A172 (cell line): ENCODE measurements at places on chromosomes 16 and 17. TPM values are rescaled to one million over a fixed set of nuclear protein-coding genes. Genes with fewer than 3 reads are reported as not detected.

The KRT13 gene
- total RNA-seq = 2.7 and 2.8 TPM in 2 replicates

The GDPD3 gene
- total RNA-seq = 1.8 and 2.8 TPM in 2 replicates

The CHST6 gene
- total RNA-seq = not detected in 2 replicates

The DPEP1 gene
- 0.43 and 1.2 TPM in 2 replicates for total RNA-seq

The HAP1 gene
- 0.14 and 0.43 TPM in 2 replicates for total RNA-seq

The ERI2 gene
- total RNA-seq = 47.0 and 49.5 TPM in 2 replicates

The TPSD1 gene
- not detected in 2 replicates for total RNA-seq

The GRB7 gene
- total RNA-seq = 0.40 and 0.72 TPM in 2 replicates

The TBC1D26 gene
- not detected in 2 replicates for total RNA-seq

DNA sequence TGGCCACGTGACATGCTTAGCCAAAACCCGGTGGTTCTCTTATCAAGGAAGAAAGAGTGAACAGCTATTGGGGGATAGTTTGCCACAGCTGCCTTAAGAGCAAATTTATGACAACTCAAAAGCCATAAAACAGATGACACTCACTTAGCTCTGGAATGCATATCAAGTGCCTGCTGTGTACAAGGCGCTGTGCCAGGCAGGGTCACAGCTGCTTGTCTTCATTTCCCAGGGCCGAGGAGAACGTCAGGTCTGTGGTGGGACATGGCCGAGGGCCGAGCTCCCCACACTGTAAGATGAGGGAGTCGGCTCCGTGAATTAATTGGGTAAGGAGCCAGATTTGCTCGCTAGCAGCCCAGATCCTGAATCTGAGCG, 14.0 kb downstream of the EEF2K start:
- peak; percentile 55 for DNase-seq

DNA sequence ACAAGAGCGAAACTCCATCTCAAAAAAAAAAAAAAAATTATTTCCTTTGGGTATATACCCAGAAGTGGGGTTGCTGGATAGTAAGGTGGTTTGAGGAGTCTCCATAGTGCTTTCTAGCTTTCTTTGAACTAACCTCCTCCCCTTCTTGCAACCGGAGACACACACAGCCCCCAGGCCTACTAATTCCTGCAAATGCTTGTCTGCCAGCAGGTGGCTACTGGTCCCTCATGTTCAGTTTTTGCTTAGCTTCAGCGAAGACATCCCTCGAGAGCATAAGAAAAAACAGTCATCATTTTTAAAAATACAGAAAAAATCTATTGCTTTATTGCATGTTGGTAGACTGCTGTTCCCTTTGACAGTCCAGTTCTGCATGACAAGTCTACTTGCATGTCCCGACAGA, 439.0 kb downstream of the UTP18 start:
- no peak for DNase-seq

DNA sequence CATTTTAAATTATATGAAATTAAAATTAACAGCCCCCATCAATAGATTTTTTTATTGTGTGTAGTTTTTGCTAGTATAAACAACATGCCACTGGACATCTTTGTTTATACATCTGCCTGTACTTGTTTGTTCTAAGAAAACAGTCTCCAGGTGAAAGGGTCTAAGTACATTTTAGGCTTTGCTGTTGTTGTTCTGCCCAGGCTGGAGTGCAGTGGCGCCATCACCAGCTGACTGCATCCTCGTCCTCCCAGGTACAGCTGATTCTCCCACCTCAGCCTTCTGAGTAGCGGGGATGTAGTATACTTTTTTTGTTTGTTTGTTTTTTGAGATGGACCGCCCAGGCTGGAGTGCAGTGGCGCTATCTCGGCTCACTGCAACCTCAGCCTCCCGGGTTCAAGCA, 25.5 kb downstream of the C17orf58 start:
- no peak for DNase-seq

DNA sequence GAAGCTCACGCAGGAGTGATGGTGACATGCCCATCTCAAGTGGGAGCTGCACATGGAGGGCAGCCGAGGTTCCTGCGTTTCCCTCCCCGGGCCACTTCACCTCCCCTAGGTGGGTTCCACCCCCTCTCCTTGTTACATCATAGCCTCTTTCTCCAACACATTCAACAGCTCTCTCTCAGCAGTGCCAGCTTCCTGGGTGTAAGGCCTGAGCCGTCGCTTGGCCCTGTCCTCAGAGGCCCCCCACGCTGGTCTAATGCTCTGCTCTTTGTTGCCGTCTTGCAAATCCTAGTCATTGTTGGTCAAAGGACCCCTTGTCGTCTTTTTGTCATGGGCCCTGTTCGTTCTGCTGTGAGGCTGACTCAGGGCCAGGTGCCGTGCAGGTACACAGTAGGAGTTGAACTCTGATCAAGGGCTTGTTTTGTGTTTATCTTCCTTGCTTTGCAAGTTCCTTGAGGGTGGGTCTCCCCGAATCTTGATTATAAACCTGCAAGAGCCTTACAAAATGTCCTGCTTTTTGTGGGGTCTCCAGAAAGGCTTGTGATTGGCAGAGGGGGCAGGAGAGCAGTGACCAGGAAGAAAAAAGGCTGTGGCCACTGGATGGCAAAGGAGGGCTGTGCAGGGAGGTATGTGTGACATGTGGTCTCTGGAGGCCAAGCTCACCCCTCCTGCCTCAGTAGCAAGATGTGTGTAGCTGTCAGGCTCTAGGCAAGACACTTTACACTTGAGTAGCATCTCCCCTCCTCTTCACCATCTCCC, 136.6 kb downstream of the CCDC182 start:
- DNase-seq = no peak

GRCh38 chr17:64765191-64765889, 103.2 kb upstream of the SMURF2 start:
- no peak for DNase-seq

GRCh38 chr16:87792205-87792565, 26.4 kb upstream of the KLHDC4 start:
- DNase-seq = no peak

GRCh38 chr17:74883241-74883745, 10.1 kb downstream of the FADS6 start:
- DNase-seq = no peak

DNA sequence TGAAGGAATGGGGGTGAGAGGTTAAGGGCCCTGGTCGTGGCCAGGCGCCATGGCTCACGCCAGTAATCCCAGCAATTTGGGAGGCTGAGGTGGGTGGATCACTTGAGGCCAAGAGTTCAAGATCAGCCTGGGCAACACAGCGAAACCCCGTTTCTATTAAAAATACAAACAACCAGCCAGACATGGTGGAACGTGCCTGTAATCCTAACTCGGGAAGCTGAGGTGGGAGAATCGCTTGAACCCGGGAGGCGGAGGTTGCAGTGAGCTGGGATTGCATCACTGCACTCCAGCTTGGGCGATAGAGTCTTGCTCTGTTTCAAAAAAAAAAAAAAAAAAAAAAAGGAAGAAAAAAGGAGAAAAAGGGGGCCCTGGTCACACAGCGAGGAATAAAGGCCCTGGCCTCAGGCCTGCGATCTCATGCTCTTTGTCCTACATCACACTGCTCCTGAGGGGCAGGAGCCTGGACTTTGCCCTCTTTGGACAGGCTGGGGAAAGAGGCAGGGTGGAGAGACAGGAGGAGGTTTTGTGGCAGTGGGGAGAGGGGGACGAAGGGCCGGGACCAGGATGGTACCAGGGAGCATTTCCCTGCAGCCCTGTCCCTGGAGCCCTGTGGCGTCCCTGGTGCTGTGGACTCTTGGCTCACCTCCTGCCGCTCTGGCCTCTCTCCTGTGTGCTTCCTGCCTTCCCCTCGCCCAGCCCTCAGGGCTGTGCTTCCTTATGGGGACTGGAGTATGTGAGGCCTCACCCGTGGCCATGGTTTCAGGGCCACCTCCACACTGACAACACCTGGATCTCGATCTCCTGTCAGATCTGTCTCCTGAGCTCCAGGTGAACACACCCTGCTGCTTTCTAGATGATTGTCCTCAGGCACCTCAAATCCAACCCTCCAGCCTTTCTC, 19.7 kb upstream of the SLC25A19 start:
- DNase-seq = no peak

DNA sequence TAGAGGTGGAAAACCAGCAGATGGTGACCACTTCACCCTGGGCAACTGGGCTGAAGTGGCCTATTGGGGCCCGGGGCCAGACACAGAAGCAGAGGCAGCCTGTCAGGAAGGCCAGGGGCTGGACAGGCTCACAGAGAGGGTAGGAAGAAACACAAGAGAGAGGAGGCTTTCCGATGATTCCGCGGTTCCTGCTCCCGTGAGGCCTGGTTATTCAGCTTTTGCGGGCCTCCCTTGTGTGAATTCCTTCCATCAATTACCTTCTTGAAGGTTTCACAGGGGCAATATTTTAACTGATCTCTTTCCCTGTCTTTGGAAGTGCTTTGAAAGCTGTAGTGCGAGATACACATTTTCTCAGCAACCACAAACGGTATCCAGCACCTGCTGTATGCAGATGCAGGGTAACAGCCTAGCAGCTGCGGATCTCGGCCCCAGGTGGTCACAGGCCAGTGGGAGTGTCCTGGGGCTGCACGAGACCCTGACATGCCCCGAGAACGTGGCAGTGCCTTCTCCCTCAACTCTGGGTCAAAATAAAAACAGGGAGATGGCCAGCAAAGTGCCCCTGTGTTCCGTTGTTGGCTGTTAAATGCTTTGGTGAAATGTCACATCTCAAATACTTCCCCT, 11.6 kb upstream of the CMIP start:
- no peak for DNase-seq

GRCh38 chr17:60127068-60128064, 22.4 kb upstream of the CA4 start:
- DNase-seq = no peak

DNA sequence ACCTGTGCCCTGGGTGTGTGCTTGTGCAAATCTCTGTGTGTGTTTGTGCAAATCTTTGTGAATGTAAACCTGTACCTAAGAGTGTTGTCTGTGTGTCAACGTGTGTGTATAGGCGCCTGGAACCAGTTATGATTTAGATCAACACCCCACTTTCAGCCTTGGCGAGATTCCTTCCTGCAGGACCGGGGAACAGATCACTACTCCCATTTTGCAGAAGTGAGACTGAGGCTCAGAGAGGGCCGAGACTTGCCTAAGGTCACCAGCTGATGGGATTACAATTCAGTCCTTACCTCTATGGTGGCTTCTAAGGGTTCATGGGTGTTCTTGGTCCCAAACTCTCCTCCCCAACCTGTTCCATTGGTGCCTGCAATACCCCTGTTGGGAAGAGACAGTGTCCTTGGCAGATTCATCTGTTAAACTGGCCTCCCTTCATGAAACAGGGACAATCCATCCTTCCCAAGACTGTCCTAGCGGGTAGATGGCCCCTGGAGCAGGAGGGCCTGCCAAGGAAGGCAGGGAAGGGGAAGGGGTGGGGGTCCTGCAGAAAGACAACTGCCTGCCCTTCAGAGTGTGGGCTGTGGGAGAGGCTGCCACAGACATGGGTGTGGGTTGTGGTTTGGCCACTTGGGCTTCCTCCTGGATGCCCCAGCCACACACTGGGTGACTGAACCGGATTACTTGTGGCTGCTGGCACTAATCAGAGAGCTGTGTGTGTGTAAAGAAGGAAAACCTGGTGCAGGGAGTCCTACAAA, 6.9 kb upstream of the MAPK7 start:
- no peak for DNase-seq

- DNase-seq = no peak
Observed at GRCh38 chr16:85353839-85354685, 241.8 kb upstream of the CIBAR2 start.

DNA sequence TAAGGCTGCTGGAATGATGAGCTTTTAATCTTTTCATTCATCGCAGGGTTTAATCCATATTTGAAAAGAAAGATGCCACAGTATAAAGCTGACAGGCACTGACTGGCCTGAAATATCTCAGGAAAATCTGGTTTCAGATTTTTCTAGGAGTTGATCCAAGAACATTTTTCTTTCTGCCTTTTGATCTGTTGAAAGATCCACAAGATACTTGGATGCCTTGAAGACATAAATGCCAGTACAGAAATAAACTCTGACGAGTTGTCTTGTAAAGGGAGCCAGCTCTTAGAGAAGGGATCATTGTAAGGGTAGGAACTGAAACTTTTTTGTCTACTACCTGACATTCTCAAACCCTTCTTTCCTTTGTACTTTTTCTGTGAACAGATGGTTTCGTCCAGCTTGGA, 25.4 kb upstream of the KRT20 start:
- DNase-seq = peak; percentile 43

DNA sequence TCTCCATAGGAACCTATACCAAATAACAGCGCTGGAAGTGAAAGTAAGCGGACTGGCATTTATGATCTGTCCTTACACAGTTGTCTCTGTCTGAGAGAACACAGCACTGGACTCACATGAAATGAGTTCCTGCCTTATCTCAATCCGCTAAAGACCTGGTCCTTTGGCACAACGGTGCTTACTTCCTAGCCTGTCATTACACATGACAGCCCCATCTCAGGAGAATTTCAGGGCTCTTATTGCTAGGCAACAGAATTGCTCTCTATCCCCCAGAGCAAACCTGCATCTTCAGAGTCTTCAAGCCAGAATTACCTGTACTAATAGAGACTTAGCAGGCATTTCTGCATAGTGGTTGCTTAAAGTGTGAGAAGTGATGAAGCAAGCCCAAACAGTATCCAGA, 4.3 kb downstream of the KCNJ2 start:
- DNase-seq = no peak

DNA sequence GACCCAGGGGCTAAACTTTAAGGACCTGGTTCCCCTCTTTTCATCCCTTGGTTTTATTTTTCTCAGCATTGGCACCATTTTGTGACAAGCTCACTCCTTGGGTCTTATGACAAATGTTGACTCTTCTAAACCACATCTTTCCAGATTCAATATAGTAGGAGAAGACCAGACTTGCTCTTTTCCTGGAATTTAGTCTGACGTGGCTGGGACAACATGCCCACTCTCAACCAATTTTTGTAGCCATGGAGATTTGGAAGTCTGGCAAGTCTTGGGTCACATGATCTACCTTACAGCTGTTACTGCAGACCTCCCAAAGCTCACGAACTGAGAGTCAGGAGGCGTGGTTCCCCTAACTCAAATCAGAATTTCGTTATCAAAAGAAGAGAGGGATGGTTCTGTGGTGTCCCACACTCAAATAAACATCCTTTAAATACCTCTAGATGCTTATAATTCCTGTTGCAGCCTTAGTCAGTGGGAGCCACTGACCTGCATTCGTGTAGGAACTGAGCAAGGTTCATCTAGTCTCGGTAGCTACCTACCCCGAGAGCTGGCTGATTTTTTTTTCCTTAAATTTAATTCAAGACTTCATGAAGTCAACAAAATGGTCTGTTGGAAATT, 683.5 kb downstream of the MAF start:
- DNase-seq = no peak
